NCI-H1105 treated with DMSO at 0.1 percent for 48 hours (cell line): ENCODE measurements at places on chromosomes 1 and 21.
A peak's percentile ranks its signal among the peaks of the same experiment; 100 is the strongest.

GRCh38 chr1:41642922-41643821 lies 158.7 kb upstream of the EDN2 start:
- no peak for DNase-seq

DNA sequence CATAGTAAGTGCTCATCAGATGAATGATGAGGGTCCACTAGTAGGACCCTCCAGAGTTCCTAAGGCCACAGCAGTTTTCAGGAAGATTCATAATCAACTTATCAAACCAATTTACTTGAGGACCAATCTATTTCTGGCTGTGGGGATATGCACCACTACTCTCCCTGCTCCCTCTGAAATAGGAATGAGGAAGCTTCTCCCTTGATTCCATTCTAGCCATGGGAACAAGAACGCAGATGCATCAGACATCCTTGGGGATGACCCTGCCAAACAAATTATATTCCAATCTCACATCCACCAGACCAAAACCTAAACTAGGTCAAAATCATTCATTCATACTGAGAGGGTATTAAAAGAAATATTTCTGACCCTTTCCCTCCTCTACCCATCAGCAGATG lies 31.5 kb downstream of the JAK1 start:
- DNase-seq = no peak

GRCh38 chr1:156383023-156383422 lies 14.0 kb downstream of the RHBG start:
- peak; percentile 57 for DNase-seq

- no peak for DNase-seq
Observed at GRCh38 chr1:66025188-66025587, 232.5 kb downstream of the PDE4B start.

- no peak for DNase-seq
Observed at GRCh38 chr1:248804771-248805681, 20.7 kb downstream of the SH3BP5L start.

DNA sequence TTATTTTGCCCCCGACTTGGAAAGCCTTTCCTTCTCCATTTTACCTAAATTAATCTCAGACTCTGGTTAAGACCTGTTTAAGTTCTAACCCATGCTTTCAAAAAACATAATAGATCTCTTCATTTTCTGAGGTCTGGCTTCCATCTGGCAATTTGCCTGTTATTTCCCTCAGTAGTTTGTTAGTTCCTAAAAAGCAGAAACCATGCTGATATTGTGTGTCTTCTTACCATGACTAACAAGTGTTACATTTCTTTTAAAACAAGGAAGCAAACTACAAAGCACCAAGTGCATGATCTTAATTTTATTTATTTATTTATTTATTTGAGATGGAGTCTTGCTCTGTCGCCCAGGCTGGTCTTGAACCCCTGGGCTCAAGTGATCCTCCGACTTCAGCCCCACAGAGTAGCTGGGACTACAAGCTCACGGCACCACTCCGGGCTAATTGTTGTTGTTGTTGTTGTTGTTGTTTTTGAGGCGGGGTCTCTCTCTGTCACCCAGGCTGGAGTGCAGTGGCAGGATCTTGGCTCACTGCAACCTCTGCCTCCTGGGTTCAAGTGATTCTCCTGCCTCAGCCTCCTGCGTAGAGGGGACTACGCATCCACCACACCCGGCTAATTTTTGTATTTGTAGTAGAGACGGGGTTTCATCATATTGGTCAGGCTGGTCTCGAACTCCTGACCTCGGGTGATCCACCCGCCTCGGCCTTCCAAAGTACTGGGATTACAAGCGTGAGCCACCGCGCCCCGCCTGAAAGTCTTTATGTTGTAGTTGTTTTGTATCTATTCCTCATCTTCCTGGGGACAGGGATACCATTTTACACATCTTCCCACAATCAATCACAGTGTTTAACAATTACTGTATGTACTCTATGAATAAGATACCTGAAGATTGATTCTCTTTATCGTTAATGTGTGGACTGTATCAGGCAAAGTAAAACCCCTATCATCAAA lies 1.3 kb upstream of the PATJ start:
- no peak for DNase-seq

DNA sequence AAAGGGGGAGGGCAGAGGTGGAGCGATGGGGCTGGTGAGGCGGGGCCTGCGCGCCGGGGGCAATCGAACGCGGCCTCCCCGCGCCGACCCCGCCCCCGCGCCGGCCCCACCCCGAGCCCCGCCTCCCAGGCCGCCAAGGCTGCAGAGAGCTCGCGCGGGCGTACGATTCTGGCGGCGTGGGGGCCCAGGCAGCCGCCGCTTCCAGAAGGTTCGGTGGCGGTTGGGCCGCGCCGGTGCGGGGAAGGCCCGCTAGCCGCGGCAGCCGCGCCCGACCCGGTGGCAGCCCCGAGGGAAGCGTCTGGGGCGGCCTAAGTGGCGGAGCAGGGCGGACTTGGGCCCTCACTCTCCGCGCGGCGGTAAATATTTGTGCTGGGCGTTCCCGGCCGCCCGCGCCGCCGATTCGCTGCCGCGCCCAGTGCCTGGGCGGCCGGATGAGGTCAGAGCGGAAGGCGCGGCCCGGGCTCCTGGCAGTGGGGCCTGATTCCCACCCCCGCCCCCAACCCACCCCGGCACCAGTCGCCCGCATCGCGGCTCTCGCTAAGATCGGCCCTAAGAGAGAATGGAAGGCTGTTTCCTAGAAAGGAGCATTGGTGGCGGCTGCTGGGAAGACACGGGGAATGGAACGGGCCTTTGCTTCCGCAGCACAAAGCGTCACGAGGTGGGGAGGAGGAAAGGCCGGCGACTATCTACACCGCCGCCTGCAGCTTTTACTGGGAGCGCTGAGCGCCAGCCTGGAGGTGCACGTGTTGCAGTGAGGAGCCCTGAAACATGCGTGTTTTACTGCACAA lies at the start of gene ACOT7:
TSS of gene ACOT7 (minus strand) at position 368 of the 788 bp plus-strand sequence. CDS start 368 bp downstream, outside the sequence.
- peak; percentile 91 for DNase-seq

DNA sequence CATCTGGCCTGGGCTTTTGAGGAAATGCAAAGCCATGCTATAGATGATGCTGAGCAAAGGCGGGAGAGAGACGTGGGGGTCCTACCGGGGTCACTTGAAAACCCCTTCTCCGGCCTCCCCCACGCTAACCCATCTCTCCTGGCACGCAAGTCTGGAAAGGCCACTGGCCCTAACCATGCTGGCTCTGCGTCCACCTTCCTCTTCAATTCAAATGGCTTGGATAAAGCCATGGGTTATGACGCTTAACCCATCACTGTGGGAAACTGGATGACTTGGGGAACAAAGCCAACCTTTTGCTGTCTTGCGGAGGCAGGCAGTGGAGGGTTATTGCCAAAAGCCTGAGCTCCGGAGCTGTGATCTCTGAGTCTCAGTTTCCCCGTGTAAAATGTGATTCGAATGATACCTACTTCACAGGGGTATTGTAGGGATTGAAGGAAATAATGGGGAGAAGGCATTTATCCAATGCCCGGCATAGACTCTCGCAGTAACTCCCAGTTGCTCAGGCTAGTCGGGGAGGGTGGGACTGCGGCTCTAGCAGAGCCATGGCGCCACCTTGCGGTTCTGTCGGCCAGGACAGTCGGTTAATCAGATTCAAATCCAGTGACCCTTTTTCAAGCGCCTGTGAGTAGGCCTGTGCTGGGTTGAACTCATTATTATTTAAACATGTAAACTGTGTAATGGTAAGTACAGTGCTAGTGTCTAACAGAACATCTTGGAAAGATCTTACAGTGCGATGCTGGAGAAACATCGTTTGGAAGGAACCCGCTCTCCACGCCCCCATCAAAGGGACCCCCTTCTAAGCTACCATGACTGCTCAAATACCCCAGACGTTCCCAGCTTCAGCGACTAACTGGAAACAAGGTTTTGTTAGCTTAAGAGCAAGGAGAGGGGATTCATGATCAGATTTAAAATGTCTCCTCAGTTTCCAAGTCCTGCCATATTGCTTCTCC lies 20.3 kb downstream of the NEK2 start:
- DNase-seq = peak; percentile 83

DNA sequence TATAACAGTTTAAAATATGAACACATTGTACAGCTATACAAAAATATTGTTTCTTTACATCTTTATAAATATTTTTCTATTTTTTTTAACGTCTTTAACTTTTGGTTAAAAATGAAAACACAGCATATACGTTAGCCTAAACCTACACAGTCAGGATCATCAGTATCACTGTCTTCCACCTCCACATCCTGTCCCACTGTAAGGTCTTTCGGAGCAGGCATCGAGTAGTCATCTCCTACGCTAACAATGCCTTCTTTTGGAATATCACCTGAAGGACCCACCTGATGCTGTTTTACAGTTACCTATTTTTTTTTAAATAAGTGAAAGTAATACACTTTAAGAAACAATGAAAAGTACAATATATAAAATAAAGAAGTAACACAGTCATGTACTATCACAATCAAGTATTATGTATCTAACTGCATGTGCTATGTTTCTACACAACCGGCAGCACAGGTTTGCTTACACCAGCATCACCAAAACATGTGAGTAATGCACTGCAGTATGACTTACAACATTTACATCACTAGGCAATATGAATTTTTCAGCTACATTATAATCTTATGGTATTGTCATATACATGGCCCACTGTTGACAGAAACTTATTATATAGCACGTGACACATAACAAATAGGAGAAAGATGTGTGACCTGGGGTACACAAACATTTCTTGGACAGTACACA lies 254.4 kb downstream of the AKT3 start:
- DNase-seq = no peak

- DNase-seq = no peak
Observed at GRCh38 chr1:37509181-37509580, 5.4 kb downstream of the MEAF6 start.

GRCh38 chr1:195097316-195097715 lies 1510.9 kb downstream of the KCNT2 start:
- DNase-seq = no peak

DNA sequence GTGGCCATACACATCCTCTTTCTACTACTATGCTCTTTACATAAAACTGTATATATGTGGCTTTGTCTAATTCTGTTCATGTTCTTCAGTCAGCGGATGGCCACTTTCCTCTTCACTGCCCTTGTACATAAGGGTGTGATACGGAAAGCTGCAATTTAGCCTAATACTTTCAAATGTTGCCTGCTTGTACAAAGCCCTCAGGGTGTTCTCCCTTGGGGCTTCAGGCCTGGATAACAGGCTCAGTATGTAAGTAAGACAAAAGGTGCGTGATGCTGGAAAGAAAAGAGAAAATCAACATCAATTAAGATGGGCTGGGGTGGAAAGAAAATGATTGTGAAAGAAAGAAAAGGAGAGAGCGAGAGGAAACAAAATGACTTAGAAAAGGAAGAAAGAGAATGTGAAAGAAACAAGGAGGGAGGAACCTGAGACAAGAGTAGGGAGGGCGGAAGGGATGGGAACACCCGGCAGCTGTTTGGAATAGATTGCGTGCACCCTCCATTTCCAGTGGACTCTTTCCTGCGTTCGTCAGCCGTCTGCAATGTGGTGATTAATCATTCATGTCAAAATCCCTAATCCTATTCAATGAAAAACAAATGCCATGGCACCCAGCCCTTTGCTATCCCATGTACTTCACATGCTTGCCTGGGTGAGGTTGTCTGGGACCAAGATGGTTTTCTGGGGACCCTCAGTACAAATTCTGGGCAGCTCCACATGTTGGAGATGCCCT lies 553.6 kb downstream of the NUF2 start:
- no peak for DNase-seq

DNA sequence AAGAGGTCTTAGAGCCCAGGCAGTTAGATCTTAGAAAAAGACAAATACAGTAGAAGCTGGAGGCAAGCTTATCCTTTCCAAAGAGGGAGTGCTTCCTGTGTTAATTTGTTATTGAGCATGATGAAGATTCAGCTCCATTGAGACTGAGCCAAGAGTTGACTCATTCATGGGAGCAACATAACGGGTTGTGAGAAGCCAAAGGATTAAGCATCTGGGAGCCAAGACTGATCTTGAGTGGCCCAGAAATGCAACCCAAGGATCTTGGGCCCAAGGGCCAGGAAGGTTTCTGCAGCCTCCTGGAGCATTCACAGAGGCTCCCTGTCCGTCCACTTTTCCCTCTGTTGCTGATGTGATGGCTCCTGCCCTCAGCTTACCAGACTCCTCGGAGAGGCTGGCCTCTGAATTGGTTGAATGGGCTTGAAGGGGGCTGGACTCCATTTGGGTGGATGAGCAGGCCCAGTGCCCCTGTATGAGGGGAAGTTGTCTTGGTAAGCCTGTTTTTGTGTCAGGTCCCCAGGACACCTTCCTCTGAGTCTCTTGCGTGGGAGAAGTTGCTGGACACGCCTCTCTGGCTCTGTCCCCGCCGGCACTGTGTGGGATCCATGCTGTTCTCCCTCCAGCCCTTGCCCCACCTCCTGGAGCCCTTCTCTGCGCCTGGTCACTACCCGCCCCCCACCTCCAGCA lies 42.4 kb downstream of the PDE9A start:
- no peak for DNase-seq

- DNase-seq = no peak
Observed at GRCh38 chr1:30981172-30981571, 72.6 kb upstream of the SDC3 start.

- no peak for DNase-seq
Observed at GRCh38 chr1:167625040-167625823, 4.8 kb upstream of the RCSD1 start.

GRCh38 chr1:207486198-207486597 lies 9.8 kb upstream of the CR1 start:
- DNase-seq = no peak

- no peak for DNase-seq
Observed at GRCh38 chr1:159771127-159771895, 9.5 kb upstream of the DUSP23 start.

DNA sequence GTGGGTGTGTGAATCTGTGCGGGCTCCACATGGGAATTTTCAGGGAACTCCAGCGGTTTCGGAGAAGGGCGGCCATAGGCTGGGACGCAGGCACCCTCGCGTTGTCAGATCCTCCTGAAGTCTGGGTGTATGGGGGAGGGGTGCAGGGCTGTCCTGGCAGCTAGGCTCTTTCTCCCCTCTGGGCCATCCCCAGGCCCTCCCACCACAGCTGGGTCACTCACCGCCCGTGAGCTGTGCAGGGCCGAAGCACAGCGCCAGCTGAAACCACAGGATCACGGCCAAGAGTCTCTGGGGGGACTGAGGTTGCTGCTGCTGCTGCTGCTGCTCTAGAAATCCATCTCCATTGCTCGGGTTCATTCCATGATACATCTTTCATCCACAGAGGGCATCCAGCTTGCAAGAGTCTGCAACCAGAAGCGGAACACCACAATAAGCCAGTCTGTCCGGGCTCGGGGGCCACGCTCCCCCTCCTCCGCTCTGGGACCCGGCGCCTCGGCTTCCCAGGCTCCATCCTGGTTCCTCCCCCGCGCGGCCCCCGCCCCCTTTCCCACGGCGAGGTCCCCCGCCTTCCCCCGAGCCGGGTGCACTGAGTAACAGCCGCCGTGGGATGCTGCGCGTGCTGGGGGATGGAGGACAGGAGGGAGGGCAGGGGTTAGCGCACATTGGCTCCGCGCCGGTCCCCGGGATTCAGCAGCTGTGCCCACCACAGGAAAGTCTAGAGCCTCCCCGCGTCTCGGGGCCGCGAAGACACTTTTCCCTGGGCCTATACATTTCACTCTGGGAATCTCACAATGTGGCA lies 720 bp downstream of the SUSD4 start:
- DNase-seq = peak; percentile 42

GRCh38 chr1:155124503-155125463 lies 2.9 kb upstream of the EFNA1 start:
- no peak for DNase-seq

- no peak for DNase-seq
Observed at GRCh38 chr21:32878661-32879060, 107.1 kb upstream of the PAXBP1 start.

GRCh38 chr1:59972216-59972927 lies 45.8 kb upstream of the CYP2J2 start:
- peak; percentile 97 for DNase-seq
